Lower lobe of right lung (tissue), 2 donors: ENCODE measurements at places on chromosomes 3 and 15. TPM values are rescaled to one million over a fixed set of nuclear protein-coding genes. Genes with fewer than 3 reads are reported as not detected.
A peak's percentile ranks its signal among the peaks of the same experiment; 100 is the strongest.

- H3K27me3 ChIP-seq, result no peaks in the 10 kb centered on the region
- DNase-seq, result no peak
- H3K4me1 ChIP-seq, result no peaks in the 10 kb centered on the region
- H3K36me3 ChIP-seq, result no peaks in the 10 kb centered on the region
Measured at GRCh38 chr3:28606283-28606682, 257.7 kb upstream of the AZI2 start.

DNA sequence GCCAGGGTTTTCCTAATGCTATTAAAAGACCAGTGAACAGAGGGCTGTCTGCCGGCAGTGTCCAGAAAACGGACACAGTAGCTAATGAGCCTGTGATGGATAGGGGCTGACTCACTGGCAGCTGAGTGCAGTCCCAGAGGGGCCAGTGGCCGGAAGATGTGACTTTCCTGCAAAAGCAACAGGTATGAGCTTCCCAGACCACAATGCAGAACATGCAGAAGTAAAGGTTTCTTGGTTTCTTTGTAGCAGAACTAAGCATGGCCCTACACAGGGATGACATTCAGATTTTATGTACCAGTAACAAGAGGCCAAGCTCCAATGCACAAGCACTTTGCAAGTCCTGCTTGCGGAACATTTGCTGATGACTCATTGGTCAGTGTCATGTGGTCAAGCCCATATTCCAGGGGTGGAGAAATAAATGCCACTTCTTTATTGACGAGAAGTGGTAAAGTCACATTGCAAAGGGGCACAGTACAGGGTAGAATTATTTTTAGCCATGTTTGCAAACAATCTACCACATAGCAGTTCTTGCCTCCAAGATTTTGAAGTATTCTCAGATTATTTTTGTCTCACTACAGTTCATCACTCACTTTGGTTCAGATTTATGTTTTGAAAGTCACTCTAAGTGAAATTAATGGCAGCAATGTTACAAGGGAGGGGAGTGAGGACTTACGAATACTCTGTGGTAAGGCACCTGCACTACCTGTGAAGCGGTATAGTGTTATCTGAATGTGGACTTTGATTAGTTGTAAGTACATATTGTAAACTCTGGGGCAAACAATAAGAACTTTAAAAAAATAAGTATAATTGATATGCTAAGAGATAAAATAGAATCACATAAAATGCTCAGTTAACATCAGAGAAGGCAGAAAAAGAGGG, 263.3 kb downstream of the ABHD5 start:
- peaks cover 17% of the 10 kb centered on the region for H3K27me3 ChIP-seq
- no peaks in the 10 kb centered on the region for H3K4me1 ChIP-seq
- no peaks in the 10 kb centered on the region for H3K36me3 ChIP-seq
- no peak overlapping the region for H3K4me3 ChIP-seq
- no peak for DNase-seq

GRCh38 chr3:128464188-128464587, 2.5 kb downstream of the DNAJB8 start:
- peaks cover 4% of the 10 kb centered on the region for H3K27me3 ChIP-seq
- no peak for DNase-seq
- H3K4me3 ChIP-seq, result no peak overlapping the region
- no peak overlapping the region for H3K27ac ChIP-seq

GRCh38 chr3:190718097-190718496, 144.4 kb downstream of the GMNC start:
- H3K27ac ChIP-seq, result no peak overlapping the region
- no peaks in the 10 kb centered on the region for H3K27me3 ChIP-seq
- no peak overlapping the region for H3K4me3 ChIP-seq
- no peaks in the 10 kb centered on the region for H3K4me1 ChIP-seq

DNA sequence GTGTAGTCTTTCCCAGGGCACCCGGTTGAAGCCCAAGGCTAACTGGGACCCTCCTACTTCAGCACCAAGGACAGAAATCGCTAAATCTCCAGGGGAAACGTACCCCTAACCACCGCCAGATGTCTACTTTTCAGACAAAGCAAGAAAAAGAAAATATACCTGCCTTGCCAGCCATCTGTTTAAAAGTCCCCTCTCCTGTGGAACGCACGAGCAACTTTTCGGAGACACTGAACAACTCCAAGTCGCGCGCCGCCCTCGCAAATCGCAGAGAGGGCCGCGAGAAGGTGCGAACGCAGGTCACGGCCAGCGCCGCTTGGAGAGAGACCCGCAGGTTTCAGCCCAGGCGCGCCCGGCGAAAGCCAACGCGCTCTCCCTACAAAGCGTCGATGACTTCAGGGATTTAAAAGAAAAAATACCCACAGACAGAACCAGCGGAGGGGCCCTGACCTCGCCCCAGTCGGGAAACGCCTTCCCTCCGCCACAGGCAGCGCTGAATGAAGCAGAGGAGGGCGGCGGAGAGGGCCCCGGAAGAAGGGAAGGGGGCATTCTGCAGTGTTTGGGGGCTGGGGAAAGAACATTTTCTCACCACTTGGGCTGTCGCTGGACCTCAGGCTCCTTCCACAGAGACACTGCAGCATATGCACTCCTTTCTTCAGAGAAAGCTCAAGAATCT, 213.1 kb downstream of the FGF12 start:
- peak overlapping the region; percentile 46 for H3K4me3 ChIP-seq
- H3K36me3 ChIP-seq, result no peaks in the 10 kb centered on the region
- H3K27ac ChIP-seq, result no peak overlapping the region

GRCh38 chr3:148089171-148089570, 608.5 kb upstream of the AGTR1 start:
- no peaks in the 10 kb centered on the region for H3K27me3 ChIP-seq
- no peak for DNase-seq
- H3K27ac ChIP-seq, result no peak overlapping the region

DNA sequence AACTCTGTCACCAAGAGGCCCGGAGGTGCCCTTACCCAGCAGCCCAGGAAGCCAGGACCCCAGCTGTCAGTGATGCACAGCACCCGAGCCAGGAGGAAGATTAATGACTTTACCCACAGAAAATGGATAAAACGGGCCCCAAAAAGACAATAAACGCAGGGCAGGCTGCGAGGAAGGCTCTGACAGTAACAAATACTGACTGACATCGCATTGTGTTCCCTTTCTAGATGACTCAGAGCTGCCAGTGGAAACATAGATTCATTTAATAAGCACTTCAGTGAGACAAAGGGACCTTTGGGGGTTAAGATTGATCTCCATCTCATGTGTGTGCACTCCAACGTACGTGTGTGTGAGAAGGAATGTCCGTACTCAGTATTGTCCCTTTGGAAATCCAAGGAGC, 225.3 kb upstream of the PPP2R3A start:
- no peak overlapping the region for H3K4me3 ChIP-seq
- no peaks in the 10 kb centered on the region for H3K27me3 ChIP-seq
- no peak overlapping the region for H3K27ac ChIP-seq
- DNase-seq, result no peak

- peaks cover 61% of the 10 kb centered on the region for H3K4me1 ChIP-seq
- DNase-seq, result no peak
- H3K4me3 ChIP-seq, result no peak overlapping the region
- no peak overlapping the region for H3K27ac ChIP-seq
- no peaks in the 10 kb centered on the region for H3K27me3 ChIP-seq
- H3K36me3 ChIP-seq, result peaks cover 10% of the 10 kb centered on the region
Measured at GRCh38 chr15:89110060-89110459, 21.8 kb downstream of the ABHD2 start.

DNA sequence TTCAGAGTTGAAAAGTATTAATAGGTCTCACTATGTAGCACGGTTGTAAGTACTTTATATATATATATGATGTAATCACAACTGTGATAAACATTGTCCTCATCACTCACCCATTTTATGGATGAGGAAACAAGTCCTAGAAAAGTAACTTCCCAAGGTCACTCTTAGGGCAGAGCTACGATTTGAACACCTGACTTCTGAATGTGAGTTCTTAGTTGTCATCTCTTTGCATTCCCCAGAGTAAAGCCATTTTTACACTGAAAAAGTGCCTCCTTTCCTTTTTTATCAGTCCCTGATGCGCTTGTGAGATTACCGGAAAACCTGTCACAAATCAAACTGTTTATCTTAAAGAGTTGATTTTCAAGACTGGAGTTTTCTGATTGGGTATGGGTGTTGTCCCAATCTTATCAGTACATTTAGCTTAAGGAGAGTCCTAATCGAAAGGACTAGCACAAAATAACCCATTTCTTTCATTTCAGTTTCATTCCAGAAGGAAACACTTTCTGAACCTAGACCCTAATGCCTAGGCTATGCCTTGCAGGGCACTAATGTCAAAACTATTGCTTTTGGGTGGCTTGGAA, 2.3 kb upstream of the EDEM1 start:
- H3K27ac ChIP-seq, result peak overlapping the region; percentile 100
- peaks cover 31% of the 10 kb centered on the region for H3K4me1 ChIP-seq
- H3K4me3 ChIP-seq, result no peak overlapping the region
- H3K27me3 ChIP-seq, result no peaks in the 10 kb centered on the region
- peaks cover 26% of the 10 kb centered on the region for H3K36me3 ChIP-seq

DNA sequence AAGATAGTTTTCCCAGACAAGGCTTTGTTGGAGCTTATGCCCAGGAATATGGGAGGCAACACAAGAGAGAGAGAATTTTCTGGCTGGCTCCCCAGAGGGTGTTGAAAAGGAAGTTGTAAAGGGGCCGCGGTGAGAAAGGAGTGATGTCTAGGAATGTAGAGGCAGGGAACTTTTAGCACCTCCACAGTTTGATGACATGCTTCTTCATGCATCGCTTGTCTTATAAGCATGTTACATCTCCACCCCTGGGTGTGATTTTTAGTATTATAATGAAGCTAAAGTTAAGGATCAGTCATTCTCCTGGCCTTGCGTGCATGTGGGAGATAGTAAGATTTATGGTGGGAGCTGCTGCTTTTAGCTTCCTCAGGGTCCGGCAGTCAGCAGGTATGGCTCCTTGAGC, 32.8 kb upstream of the TF start:
- H3K4me3 ChIP-seq, result no peak overlapping the region
- no peak overlapping the region for H3K27ac ChIP-seq
- no peaks in the 10 kb centered on the region for H3K36me3 ChIP-seq
- H3K27me3 ChIP-seq, result no peaks in the 10 kb centered on the region

GRCh38 chr3:188764609-188765008, 407.2 kb upstream of the TPRG1 start:
- no peaks in the 10 kb centered on the region for H3K36me3 ChIP-seq
- no peak for DNase-seq
- no peaks in the 10 kb centered on the region for H3K27me3 ChIP-seq

DNA sequence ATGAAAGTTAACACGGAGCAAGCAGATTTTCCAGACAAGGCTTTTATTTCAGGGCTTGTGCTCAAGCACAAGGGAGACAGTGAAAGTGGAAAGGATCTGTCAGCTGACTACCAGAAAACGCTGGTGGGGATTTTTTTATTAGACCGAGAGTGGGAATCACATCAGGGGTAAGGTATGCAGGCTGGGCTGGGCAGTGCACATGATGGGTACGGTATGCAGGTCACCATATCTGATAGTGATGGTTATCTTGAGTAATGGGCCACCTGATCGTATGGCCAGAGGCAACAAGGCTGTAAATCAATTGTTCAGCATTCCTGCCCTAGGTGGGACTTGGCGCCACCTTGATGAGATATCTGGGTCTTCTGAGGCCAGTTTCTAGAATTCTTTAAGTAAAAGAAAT, 36.9 kb upstream of the PIAS1 start:
- H3K27me3 ChIP-seq, result no peaks in the 10 kb centered on the region
- no peaks in the 10 kb centered on the region for H3K36me3 ChIP-seq
- no peak overlapping the region for H3K27ac ChIP-seq
- peaks cover 7% of the 10 kb centered on the region for H3K4me1 ChIP-seq

DNA sequence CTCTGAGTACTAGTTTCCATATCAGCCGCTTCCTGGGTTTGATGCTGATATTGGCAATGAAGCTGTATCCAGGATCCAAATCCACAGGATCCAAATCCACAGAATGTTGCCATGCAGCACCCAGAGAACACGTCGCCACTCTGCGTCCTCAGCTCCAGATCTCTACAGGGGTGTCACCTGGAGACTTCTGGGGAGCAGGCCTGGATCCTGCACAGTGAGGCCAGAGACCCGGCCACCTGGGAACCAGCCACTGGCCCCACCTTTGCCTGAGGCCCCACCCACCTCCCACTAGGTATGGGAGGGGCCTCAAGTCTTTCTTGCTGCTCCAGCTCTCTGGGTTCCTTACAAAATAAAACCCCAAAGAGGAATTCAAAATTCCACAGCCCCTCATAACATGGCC, 123.9 kb downstream of the LRRK1 start:
- H3K27ac ChIP-seq, result no peak overlapping the region
- H3K36me3 ChIP-seq, result peaks cover 23% of the 10 kb centered on the region
- peaks cover 5% of the 10 kb centered on the region for H3K4me1 ChIP-seq
- no peaks in the 10 kb centered on the region for H3K27me3 ChIP-seq

DNA sequence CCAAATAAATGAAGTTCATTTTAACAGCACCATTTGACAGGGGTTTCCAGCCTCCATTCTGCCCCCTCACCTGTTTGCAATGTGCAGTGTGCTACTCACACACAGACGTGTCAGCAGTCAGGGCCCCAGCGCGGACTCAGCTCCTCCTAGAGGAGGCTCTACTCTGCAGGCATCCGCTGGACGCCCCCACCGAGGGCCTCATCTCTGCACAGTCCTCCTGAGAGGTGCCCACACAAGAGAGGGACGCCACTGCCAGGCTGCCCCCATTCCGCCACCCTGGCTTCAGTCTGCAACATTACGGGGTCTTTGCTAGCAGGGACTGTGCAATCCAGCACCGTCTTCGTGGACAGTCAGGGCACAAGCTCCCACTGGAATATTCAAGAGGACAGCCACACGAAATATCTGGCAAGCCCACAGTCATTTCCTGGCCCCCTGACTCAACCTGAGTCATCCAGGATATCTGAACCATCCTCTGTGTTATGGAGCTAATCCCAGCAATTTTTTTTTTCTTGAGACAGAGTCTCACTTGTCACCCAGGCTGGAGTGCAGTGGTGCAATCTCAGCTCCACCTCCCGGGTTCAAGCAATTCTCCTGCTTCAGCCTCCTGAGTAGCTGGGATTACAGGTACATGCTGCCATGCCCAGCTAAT, 255.0 kb downstream of the OCA2 start:
- no peaks in the 10 kb centered on the region for H3K4me1 ChIP-seq
- H3K27me3 ChIP-seq, result no peaks in the 10 kb centered on the region
- no peaks in the 10 kb centered on the region for H3K36me3 ChIP-seq
- H3K27ac ChIP-seq, result no peak overlapping the region
- no peak overlapping the region for H3K4me3 ChIP-seq

- H3K27ac ChIP-seq, result peak overlapping the region; percentile 8
- no peak overlapping the region for H3K4me3 ChIP-seq
- H3K27me3 ChIP-seq, result no peaks in the 10 kb centered on the region
- no peak for DNase-seq
Measured at GRCh38 chr3:69178838-69179739, 56.7 kb upstream of the LMOD3 start.

- peaks cover 14% of the 10 kb centered on the region for H3K36me3 ChIP-seq
- H3K27ac ChIP-seq, result peak overlapping the region; percentile 87
- peaks cover 48% of the 10 kb centered on the region for H3K4me1 ChIP-seq
- H3K27me3 ChIP-seq, result no peaks in the 10 kb centered on the region
Measured at GRCh38 chr15:66704019-66704802, 2.2 kb downstream of the SMAD6 start.

The PODXL2 gene
- 2.2 TPM for total RNA-seq

The PP2D1 gene
- not detected for total RNA-seq

The CKMT1B gene
- total RNA-seq, result 0.89 TPM

The IFT57 gene
- total RNA-seq, result 128 TPM

The TMCO5A gene
- total RNA-seq, result not detected

The GCHFR gene
- 99.5 TPM for total RNA-seq

The HCN4 gene
- total RNA-seq, result 0.18 TPM

The GPR149 gene
- not detected for total RNA-seq

The C3orf22 gene
- not detected for total RNA-seq

The SEC22C gene
- total RNA-seq, result 51.3 TPM

The HYAL3 gene
- total RNA-seq, result 4.0 TPM

The IL5RA gene
- total RNA-seq, result 5.6 TPM
